ELF-1 (cell line): ENCODE measurements at places on chromosomes 6 and 20.

DNA sequence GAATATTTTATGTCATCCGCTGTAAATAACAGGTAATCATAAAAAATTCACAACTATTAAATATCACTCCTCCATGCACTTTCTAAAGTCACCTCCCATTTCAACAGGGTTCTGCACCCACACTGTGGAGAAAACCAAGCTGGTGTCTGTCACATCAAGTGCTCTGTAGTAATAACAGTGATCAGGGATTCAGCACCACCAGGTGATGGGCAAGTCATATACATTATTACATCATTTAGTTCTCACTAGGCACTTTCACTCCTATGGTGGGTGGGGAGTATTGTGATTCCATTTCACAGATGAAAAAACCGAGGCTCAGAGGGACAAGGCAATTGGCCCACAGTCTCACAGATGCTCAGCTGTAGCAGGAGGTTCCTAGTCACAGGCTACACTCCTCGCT, 8.7 kb downstream of the BFSP1 start:
- no peak for DNase-seq

GRCh38 chr6:47235421-47235820, 74.3 kb downstream of the TNFRSF21 start:
- DNase-seq: no peak

GRCh38 chr6:155201461-155202226, 62.2 kb upstream of the CLDN20 start:
- no peak for DNase-seq

GRCh38 chr6:125454351-125454750, 152.6 kb upstream of the HDDC2 start:
- DNase-seq: no peak

- DNase-seq: no peak
Observed at GRCh38 chr6:118981884-118982574, 47.1 kb upstream of the MCM9 start.

DNA sequence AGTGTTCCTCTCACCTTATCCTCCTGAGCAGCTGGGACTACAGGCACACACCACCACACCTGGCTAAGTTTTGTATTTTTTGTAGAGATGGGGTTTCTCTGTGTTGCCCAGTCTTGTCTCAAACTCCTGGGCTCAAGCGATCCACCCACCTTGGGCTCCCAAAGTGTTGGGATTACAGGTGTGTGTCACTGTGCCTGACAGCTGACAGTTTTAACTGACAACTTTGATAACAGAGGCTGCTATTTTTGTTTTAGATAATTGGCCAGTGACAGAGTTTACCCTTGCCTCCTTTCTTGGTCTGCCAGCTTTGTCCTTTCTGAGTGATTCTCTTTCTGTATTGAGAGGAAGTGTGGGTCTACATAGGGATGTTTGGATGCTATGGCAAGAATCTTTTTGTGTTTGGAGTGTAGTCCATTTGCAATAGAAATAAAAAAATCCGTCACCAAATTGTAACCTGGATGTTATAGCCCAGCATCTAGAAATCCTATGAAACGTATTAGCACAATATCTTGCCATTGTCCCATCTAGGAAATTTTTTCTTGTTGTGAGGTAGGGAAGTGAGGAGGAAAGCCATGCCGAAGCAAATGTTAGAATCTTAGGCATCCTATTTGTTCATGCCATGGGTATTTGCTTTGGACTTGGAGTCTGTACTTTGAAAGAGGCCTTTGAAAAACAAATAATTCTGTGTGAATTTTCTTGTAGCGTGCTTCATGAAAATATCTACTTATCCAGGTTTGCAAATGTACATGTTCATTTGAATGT, 80.8 kb downstream of the RNF144B start:
- no peak for DNase-seq

GRCh38 chr6:52317841-52318581, 33.5 kb upstream of the MCM3 start:
- no peak for DNase-seq

GRCh38 chr6:4664117-4664626, 112.0 kb upstream of the CDYL start:
- no peak for DNase-seq
